A673 (cell line): ENCODE measurements at places on chromosomes 7 and 10.

DNA sequence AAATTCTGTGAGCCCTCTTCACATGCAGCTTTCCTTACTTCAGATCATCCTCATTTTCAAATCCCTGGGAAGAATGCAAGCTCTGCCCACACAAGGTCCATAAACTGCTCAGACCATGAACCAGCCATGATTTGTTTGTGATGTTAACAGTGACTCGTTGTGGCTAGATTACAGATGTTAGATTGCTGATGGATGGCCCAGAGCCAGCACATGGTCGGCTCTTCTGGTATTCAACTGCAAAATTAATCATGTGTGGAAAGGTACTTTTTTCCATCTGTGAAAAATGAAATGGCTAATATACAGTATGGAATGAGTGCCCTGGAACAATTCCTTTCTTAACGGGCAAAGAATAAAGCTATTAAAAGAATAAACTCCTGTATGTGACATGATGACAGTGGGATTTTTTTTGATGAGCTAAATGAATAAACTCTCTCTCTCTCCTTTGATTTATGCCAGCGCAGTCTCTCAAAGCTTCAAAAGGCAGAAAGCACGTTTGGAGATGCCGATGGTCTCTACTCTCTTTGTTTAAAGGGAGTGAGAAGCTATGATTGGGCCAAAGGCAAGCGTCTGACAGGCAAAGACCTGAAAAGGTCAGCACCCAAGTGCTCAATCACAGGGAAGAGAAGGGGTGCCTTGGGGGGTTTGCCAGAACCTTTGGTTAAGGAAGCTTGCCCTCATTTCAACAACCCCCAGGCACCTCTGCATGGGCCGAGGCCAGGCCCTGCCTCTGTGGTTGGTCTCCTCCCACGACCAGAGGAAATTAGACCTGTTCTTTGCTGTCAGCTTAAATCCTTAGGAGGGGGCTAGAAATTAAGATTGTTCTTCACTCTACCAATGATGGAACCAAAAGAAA lies 444.0 kb upstream of the NFE2L3 start:
- DNase-seq: no peak

- no peak for DNase-seq
These were observed 14.3 kb upstream of the NPM3 start for GRCh38 chr10:101797403-101798059.

- no peak for DNase-seq
These were observed 47.8 kb upstream of the ELN start for GRCh38 chr7:73980206-73980605.

DNA sequence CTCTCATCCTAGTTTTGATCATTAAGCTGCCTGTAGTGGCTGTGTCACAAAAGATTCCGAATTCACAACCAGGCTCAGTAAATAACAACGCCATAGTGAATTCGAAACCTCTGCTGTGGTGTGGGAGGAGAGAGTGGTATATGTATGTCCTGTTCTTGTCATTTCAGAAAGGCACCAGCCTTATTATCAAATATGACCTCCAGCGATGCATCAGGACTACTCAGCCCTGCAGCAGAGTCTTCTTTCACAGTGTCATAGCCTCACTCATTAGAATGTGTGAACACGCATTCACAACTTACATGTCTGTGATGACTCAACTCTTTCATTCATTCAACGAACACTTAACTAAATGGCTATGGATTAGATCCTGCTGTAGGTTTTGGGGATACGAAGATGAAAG lies 15.3 kb downstream of the AOC1 start:
- no peak for DNase-seq

DNA sequence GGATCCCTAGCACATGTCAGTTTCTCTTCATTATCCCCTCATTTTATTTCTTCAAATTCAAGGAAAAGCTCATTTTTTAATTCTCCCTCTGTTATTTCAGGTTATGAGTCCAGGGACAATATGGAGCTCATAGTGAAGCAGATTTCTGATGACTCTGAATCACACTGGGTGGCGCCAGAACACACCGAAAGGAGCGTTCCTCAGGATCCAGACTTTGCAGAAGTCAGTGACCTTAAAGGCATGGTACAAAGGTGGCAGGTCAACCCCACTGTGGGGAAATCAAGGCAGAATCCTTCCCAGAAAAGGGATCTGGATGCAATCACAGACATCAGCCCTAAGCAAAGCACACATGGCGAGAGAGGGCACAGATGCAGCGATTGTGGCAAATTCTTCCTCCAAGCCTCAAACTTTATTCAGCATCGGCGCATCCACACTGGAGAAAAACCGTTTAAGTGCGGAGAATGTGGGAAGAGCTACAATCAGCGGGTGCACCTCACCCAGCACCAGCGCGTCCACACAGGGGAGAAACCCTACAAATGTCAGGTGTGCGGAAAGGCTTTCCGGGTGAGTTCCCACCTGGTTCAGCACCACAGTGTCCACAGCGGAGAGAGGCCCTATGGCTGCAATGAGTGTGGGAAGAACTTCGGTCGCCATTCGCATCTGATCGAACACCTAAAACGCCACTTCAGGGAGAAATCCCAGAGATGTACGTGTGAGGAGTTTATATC lies 21.4 kb downstream of the ZKSCAN5 start:
- no peak for DNase-seq

- no peak for DNase-seq
These were observed 90.3 kb upstream of the DDC start for GRCh38 chr7:50655490-50655889.

DNA sequence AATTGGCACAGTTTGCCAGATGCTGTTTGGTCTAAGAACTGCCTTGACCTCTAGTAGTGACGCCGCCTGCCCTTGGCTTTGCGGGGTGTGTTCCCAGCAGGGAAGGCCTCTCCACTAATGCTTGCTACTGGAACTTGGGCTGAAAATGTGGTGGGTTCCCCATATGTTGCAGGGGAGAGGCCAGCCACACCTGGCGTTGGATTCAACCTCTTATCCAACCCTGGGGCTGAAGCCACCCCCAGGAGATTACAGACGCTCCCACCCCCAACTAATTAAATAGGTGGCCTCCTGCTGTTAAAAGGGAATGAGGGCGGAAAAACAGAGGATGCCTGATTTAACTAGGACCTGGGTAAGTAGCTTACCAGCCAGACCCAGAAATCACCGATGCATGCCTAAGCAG lies 19.2 kb upstream of the ATOH7 start:
- no peak for DNase-seq

GRCh38 chr7:103521937-103522336 lies 75.9 kb upstream of the SLC26A5 start:
- no peak for DNase-seq

DNA sequence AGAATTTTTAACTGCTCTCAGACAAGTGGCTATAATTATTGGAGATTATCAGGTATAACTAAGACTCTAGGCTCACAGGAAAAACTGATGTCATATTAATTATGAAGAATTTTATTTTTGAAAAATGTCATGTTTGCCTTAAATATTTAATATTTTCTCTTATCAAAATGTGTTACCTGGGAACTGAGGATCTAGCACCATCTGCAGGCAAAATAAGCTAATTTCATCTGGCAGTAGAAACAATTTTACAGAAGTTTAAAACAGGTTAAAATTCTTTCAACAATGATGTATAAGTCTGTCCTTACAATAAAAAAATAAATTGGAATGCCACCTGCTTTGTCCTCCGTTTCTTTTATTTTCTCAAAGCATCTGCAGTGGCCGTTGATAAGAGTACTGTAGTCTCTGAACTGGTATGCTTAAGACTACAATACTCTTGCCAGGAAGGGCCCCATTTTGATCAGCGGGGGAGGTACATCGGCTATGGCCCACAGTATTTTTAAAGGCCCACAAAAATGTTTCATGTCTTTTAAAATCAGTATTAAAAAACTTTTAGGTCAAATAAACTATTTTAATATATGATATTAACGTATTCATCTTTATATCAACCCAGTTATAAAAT lies 81.3 kb downstream of the VWDE start:
- no peak for DNase-seq

GRCh38 chr10:89952325-89952724 lies 250.9 kb downstream of the KIF20B start:
- no peak for DNase-seq

DNA sequence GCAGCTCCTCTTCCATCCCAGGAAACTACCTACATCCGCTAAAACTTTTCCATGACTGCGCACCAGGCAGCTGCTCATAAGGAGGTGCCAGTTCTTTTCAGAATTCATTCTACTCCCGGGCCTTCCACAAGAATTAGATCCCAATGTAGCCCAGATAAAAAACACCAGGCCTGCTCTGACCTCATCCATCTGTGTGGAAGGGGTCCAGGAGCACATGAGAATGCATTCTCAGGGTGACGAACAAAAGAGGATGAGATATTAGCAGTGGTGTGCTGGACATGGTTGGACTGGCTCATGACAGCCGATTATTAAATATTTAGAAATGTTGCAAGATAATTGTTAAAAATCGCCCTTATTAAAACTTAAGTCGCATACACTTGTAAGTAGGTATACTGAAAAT lies 43.2 kb upstream of the STEAP1B start:
- no peak for DNase-seq

- no peak for DNase-seq
These were observed 507.0 kb upstream of the KLF6 start for GRCh38 chr10:4291990-4292389.

DNA sequence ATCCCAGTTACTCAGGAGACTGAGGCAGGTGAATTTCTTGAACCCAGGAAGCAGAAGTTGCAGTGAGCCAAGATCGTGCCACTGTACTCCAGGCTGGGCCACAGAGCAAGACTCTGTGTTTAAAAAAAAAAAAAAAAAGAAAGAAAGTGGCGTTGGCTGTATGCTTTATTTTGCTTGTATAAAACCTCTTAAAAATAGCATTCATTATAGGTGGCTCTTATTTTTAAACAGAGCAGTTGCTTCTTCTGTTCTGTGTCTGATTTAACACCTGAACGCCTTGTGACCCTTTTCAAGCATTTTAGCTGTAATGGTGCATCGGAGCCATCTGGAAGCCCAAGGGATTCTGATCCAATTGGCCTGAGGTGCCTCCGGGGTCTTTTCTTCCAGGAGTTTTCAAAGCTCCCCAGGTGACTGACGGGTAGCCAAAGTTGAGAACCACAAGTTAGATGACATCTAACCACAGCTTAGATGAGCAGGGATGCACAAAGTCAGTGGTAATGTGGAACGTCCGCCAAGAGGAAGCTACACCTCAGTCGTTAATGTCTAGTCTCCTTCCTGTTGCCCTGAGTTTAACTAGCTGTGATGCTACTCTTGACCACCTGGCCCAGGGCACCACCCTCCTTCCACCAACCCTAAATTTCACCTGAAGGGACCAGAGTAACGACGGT lies 274.6 kb upstream of the KLF6 start:
- DNase-seq: no peak

GRCh38 chr7:50372923-50373322 lies 68.4 kb downstream of the IKZF1 start:
- DNase-seq: no peak

GRCh38 chr10:12081470-12081869 lies 12.7 kb downstream of the DHTKD1 start:
- DNase-seq: no peak

DNA sequence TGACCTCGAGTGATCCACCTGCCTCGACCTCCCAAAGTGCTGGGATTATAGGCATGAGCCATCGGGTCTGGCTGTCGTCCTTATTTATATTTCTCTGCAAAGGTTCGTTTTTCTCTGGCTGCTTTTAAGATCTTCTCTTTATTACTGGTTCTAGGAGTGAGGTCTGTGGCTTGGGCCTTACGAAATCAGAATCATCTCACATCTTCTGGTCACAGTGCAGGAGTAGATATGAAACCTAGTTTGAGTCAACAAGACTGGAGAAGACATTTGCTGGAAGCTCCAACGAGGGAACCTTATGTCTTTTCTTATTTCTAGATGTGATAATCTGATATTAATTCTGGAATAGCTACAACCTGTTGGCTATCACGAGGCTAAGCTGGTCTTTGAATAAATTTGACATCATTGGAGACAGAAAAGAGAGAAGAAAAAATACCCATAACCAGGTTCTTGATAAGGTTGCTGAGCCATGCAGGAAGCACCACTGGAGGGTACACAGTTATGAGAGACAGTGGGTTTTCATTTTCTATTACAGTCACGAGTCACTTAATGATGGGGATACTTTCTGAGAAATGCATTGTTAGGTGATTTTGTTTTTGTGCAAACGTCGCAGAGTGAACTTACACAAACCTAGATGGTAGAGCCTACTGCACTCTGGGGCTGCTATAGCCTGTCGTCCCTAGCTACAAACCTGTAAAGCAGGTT lies 25.6 kb upstream of the IL15RA start:
- no peak for DNase-seq

- DNase-seq: no peak
These were observed 71.5 kb downstream of the XPNPEP1 start for GRCh38 chr10:109851616-109852474.

- DNase-seq: no peak
These were observed 29.6 kb upstream of the DKK1 start for GRCh38 chr10:52284416-52285013.

- no peak for DNase-seq
These were observed 86.5 kb upstream of the LRRN3 start for GRCh38 chr7:111004310-111004901.

GRCh38 chr7:131625817-131626372 lies 69.5 kb upstream of the PODXL start:
- no peak for DNase-seq

DNA sequence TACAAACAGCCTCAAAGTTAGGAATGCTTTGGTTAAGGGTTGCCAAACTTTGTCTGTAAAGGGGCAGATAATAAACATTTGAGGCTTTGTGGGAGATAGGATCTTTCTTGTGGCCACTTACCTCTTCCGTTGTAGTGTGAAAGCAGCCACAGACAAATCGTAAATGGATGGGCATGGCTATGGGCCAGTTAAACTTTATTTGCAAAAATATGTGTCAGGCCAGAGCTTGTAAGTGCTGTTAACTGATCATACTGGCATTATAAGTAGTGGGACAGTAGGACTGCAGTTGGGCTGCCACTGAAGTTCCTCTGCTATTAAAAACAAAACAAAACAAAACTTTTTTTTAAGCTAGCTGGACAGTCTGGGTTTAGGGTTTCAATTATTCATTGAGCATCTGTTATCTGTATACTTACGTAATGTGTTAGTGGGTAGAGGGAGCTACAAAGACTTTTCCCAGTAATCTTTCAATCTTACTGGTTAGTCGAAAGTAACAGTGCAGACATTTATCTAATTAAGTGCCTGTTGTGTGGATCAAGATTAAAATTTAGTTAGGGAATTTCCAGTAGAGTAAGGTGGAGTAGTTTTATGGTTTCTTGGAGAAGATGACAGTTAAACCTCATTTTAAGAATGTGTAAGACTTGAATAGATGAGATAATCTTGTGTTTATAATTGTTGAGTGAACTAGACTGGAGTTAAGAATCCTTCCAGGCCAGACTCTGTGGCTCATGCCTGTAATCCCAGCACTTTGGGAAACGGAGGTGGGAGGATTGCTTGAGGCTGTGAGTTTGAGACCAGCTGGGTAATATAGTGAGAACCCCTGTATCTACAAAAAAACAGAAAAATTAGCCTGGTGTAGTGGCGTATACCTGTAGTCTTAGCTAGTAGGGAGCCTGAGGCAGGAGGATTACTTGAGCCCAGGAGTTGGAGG lies 100.1 kb downstream of the BTRC start:
- DNase-seq: no peak

DNA sequence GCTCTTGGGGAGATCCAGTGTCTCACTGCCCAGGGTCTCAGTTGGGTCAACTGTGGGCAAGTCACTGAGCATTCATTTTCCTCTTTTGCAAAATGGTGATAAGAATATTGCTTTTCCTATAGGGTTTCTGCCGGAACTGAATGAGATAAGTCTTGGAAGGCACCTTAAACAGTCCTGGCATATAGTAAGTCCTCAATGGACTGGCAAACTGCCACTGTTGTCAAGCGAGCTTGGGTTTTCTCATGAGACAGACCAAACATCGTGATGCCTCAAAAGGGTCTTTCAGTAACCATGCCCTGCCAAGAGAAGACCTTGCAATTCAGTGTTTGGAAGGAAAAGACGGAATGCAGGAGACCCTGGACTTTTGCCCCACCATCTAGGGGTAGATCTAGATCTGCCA lies 251.5 kb downstream of the WDR11 start:
- DNase-seq: no peak
